ENCODE measurements at places on chromosomes 12 and 14.

DNA sequence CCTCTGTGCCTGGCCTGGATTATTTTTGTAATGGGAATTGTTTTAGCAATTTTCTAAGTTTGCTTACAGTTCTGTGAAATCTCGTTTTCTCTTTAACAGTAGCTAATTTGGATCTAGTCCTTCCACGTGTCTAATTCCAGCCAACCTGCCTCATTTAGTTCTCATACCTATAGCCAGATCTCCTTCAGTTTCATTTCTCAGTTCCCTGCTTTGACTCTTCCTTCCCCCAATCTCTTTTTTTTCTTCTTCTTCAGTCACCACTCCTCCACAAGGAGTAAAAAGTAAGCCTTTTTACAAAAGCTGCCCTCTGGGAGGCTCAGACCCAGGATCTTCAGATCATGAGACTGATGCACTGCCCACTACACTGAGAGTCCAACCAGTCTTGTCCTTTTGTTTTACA lies 1.4 kb downstream of the THTPA start:
- DNase-seq, result no peak

- DNase-seq, result no peak
These were observed 63.2 kb downstream of the SPRING1 start for GRCh38 chr12:116674643-116675183.

- DNase-seq, result no peak
These were observed 87.6 kb upstream of the SSTR1 start for GRCh38 chr14:38120109-38120508.

- no peak for DNase-seq
These were observed 240.7 kb upstream of the PLEKHG7 start for GRCh38 chr12:92462049-92462448.

DNA sequence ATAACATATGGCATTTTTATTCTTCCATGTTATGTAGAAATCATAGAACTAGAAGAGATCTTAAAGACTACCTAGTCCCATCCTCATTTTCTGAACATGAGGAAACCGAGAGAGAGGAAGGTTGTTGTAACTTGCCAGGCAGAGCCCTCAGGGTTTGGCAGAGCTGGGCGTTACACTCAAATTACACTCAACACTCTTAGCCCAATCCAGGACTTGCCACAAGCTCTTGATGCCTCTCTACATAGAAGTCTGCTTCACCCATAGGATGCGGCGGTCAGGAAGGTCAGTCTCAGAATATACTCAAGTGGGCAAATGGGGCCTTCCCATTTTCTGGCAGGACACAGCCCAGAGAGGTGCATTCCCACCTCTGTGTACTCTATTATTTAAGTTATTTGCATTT lies 208.1 kb downstream of the ZFP36L1 start:
- DNase-seq, result no peak

- DNase-seq, result no peak
These were observed 21.9 kb downstream of the CLMN start for GRCh38 chr14:95297832-95298231.

DNA sequence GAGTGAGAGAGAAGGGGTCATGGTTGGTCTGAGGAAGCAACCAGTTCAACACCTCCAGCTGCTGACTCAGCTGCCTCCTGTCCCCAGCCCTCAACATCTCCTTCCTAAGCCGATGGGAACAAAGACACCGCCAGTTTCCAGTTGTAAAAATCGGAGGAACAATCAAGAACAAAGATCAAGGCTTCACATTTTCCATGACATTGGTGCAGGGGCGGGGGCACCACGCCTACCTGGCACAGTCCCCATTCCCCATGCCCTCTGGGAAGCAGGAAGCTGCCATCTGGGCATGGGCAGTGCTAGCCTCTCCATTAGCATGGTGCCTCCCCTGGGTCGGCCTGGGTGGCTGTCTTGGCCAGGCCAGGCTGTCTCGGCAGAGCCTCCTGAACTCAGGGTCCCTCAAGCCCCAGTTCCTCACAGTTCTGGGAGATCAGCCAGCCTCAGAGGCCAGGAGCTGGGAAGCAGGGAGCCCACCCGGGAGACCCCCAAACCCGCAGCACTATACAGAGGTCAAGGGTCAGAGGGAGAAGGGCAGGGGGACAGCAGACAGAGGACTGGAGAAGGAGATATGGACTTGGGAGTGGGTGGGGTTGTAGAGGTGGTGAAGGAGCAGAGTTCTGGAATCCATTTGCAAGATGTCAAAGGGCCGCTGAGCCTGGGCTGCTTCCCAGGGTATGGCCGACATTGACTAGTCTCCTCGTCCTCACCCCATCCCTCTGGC lies 19.6 kb upstream of the TMEM106C start:
- DNase-seq, result no peak

DNA sequence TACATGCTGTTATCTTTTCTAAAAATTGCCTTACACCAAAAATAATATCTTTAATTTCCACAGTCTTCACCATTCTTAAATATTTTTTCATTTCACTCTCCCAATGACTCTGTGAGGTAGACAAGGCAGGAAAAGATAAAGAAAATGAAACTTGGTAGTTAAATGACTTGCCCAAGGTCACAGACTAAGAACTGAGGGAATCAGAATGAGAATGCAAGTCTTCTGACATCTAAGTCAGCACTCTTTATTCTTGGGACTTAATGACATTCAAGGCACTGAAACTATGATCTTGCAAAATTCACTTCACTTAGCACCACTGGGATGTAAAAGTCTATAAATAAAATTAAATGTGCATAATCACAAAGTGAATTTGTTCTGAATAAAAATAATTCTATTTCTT lies 104.5 kb downstream of the SLC2A13 start:
- no peak for DNase-seq

DNA sequence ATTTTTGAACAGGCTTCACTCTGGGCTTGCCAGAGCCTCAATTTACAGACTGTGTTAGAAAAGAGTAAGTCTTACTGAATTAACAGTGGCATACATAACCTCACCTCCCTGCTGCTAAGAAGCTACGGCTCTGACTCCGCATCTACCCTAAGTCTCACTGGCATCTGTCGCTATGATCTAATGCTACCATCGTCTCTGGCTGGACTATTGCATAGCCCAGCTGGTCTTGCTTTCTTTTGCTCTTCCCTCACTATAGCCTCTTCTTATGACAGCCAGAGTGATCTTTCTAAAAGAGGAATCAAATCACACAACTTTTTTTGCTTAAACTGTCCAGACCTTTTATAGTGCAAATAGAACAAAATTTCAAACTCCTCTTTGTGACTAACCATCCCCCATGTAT lies 81.1 kb downstream of the SLC24A4 start:
- DNase-seq, result no peak

DNA sequence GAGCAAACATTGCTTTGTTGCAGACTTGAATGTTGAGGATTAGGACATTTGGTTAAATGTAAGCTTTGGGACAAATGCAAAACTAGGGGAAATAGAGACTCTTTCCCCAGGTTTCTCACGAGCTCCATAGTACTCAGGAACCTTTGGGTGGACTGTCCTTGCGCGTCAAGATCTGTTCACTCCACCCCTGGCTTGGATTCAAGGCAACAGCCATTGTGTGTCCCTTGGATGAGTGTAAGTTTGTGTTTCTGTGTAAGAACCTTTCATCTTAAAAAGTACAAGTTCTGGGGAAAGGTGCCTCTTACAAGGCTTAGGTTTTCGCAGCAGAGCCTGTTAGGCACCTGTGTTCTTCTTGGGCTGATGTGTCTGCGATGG lies 3.7 kb downstream of the SUSD6 start:
- DNase-seq, result no peak

- peak; percentile 15 for DNase-seq
These were observed 863 bp downstream of the DENND5B start for GRCh38 chr12:31589904-31590641.

- DNase-seq, result peak; percentile 41
These were observed 31.7 kb downstream of the RASAL1 start for GRCh38 chr12:113103756-113104450.

GRCh38 chr12:80777587-80777986 lies 60.9 kb downstream of the MYF5 start:
- DNase-seq, result no peak

DNA sequence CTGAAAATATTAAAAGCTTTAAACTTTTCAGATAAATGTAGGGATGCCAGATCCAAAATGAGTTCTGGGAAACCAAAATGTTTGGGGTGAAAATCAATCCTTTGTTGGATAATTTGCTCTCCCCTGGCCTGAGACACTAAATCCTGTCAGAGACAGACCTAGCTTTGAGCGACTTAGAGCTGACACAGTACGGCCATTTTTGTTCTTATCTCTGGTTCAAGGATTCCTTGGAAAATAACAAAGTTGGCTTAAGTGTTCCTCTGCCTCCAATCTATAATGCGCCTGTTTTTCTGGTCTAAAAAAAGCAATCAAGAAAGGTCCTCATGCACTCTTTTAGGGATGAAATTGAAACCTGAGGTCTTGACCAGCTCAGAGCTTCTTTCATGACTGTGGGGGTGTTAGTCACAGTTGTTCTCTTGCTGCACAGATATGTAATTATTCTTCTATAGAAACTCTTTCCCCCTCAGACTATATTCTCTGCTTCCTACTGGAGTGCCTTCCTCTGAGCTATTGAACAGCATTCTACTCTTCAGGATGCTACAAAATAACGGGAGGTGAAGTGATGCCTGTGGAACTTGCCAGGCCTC lies 52.3 kb upstream of the EGLN3 start:
- no peak for DNase-seq

- no peak for DNase-seq
These were observed 172.9 kb upstream of the LRIG3 start for GRCh38 chr12:59093073-59093772.

DNA sequence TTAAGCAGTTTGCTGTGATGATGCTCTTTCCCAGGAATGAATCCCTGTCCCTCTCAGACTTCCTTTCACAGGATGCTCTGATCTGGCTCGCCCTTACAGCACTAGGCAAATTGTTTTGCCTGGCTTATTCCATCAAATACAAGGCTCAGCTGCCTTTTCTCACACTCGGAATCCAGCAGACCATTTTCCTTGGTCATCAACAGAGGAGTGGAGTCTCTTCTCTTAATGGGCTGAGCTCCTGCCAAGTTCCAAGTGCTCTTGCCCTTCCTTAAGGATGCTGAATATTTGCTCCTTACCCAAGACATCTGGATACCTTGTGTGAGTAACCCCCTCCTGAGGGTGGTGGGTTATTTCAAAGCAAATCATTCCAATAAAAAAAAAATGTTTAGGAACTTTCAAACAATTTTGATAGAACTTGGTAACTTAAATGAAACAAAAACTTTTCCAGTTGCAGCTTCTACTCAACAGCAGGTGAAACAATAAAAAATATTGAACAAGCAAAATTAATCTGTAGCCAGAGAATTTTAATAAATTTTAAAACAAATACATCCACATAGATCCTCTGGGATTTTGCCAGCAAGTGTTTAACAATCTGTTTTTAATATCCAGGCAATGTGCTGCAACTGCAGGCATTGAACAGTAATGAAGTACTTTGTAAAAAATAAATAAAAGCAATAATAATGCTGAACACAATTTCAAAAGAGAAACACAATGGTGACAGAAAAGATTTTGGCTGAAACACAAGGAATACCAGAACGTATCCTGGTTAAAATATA lies 264.0 kb upstream of the FAR2 start:
- DNase-seq, result no peak

GRCh38 chr12:5506821-5507231 lies 74.9 kb downstream of the NTF3 start:
- no peak for DNase-seq

GRCh38 chr12:60194678-60195077 lies 598.8 kb downstream of the SLC16A7 start:
- DNase-seq, result no peak

DNA sequence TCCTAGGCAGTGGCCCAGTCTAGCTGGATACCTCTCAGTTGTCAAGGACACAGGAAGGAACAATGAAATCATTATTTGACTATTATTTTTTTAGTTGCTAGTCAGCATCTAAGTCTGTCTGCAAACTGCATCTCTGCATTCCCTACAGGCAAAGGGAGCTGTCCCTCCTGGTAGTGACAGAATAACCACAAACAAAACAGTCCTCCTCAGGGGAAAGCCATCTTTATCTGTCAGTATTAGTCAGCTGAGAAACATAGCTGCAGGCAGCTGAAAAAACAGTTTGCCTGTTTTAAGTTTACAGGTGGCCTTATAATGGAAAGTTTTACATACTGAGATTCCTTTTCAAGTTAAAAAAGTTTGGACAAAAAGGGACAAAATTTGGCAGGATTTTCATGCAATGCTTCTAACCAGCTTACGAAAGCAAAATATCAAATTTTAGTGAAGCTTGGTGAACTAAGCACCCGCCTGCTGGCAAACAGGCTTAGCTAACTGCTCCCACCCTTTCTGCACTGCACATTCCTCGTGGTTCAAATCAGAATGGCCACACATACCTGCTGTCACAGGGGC lies 29.5 kb downstream of the SLC25A21 start:
- DNase-seq, result no peak

- DNase-seq, result no peak
These were observed 22.2 kb upstream of the GPR132 start for GRCh38 chr14:105087308-105087962.

DNA sequence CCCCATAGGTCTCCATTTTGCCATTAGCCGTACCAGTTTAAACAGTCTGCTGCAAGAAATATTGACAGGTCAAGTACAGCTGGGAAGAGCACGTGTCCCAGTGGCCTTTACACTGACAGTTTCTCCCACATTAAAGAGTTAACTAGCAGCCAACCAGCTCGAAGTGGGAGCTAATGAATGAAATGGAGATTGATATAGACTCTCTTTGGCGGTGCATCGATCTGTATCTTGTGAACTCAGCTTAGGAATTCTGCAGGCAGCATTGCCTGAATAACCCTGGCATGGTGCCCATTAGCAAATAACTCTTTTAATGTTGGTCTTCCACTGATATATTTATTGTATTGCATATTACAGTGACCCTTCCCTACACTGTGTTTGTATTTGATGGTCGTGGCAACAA lies 319.4 kb downstream of the EGLN3 start:
- no peak for DNase-seq

GRCh38 chr12:2168808-2169207 lies 116.0 kb downstream of the CACNA1C start:
- no peak for DNase-seq

DNA sequence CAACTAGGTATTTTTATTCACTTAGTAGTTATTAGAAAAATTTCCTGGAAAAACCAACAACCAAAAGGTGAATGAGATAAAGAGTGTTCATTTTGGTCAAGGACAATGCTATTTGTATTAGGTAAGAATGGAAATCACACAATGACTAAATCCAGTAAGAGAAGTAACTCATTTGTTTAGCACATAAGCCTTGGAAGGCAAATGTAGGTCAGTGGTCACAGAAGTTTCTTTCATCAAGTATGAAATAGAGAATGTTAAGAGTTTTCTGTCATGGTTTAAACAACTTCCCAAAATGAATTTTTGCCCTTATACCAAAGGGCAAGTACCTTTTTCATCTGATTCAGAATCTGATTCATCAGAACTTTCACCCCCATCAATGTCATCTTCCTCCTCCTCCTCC lies 101.7 kb downstream of the KIF21A start:
- no peak for DNase-seq

GRCh38 chr14:20460458-20461224 lies 593 bp downstream of the PIP4P1 start:
- no peak for DNase-seq

GRCh38 chr12:42325326-42325652 lies 605 bp downstream of the ZCRB1 start:
- no peak for DNase-seq
